ENCODE measurements at places on chromosomes 13 and 19.

- no peak for DNase-seq
These were observed 56.3 kb downstream of the FOXO1 start for GRCh38 chr13:40609972-40610726.

GRCh38 chr19:1028062-1028926, 1.9 kb downstream of the CNN2 start:
- DNase-seq: no peak

DNA sequence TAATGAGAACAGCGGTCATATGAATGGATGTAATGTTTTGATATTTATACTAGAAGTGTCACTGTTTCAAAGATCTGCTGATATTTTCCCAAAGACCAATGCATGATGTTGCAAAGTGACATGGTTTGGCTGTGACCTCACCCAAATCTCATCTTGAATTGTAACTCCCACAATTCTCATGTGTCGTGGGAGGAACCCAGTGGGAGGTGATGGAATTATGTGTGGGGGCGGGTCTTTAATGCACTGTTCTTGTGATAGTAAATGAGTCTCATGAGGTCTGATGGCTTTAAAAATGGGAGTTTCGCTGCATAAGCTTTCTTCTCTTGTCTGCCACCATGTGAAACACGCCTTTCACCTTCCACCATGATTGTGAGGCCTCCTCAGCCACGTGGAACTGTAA, 98.3 kb downstream of the AKAP11 start:
- no peak for DNase-seq

GRCh38 chr13:51155776-51156515, 44.9 kb upstream of the C13orf42 start:
- DNase-seq: no peak

DNA sequence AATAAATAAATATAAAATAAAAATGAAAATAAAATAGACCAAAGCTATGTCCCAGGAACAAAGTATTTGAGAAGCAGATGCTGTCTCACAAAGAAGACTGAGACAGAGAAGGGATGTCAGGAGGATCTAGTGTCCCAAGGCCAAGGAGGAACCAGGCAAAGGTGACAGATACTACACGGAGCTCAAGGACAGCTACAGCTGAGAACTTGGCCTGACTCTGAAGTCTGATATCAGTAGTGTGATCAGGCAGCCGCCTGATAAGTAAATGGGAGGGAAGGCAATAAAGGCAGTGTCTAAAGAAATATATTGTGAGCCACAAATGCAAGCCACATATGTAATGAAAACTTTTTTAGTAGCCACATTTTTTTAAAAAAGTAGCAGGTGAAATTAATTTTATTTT, 20.4 kb upstream of the NANOS3 start:
- no peak for DNase-seq

- DNase-seq: no peak
These were observed 87.0 kb upstream of the HTR2A start for GRCh38 chr13:46983881-46984280.

- DNase-seq: no peak
These were observed 354.6 kb downstream of the DNAJC15 start for GRCh38 chr13:43377973-43378372.

DNA sequence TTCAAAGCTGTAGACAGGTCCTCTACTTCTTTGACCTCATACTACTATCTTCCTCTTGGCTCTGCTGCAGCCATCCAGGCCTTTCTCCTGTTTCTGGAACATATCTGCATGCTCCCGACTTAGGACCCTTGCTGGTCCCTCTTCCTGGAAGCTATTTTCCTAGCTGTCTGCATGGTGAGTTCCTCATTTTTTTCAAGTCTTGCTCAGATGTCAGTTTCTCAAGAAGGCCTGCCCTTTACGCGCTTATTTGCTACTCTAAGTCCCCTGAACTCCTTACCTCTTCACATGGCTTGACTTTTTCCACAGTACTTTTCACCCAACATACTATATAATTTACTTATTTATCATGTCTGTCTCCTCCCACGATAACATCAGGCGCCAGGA, 31.4 kb downstream of the DNAJC3 start:
- DNase-seq: no peak

GRCh38 chr19:6576869-6577475, 14.0 kb downstream of the CD70 start:
- DNase-seq: no peak

DNA sequence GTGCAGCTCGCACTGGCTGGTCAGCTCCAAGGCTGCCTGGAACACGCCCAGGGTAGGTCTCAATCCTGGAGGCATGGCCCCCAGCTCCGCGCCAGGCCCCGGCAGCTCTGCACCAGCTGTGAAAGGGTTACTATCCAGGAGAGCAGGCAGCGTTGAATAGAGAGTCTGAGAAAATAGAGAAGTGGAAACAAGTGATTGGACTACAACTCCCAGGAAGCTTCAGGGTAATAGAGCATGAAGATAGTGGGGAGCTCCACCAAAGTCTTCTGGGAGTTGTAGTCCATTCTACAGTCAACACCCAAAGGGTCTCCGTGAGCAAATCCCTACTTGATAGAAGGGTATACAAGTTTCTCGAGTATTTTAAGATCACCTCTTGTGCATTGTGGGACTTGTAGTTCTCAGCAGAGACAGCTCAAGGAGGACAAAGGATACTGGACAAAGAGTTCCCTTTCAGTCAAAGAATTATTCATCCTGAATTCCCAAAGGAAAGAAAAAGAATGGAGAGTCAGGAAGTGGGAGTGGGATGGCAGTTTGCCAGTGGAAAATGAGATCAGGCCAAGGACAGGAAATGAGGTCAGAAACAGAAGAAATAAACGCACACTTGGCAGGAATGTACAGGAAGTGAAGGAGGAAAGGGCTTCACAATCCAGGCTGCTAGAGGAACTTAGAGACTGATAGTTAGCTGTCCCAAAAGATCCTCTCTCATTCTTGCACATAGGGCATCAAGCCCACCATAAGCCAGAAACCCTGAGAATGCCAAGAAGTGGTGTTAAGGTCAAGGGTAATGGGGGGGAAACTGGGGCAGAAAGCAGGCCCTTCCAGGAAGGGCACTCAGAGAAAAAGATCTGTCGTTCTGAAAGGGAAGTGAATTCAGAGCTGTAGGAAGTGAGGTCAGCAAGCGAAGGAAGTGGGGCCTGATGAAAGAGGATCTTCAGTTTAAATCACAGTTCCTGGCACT, 5.5 kb upstream of the MAMSTR start:
- no peak for DNase-seq

DNA sequence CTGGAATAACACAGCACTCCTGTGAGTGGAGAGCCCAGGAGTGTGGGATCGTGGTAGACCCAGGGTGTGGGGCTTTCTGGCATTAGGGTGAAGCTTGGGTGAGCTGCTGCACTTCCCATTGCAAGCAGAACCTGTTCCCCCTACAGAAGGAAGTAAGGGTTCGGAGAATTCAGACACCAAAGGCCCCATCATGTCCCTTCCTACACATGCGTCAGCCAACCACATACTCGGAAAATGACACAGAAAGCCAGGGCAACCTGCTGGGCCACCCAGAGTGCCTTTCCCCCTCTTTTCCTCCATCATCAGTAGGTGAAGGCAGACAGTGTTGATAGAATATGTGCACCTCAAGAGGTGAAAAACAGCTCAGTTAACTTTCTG, 42.9 kb downstream of the GGACT start:
- no peak for DNase-seq

DNA sequence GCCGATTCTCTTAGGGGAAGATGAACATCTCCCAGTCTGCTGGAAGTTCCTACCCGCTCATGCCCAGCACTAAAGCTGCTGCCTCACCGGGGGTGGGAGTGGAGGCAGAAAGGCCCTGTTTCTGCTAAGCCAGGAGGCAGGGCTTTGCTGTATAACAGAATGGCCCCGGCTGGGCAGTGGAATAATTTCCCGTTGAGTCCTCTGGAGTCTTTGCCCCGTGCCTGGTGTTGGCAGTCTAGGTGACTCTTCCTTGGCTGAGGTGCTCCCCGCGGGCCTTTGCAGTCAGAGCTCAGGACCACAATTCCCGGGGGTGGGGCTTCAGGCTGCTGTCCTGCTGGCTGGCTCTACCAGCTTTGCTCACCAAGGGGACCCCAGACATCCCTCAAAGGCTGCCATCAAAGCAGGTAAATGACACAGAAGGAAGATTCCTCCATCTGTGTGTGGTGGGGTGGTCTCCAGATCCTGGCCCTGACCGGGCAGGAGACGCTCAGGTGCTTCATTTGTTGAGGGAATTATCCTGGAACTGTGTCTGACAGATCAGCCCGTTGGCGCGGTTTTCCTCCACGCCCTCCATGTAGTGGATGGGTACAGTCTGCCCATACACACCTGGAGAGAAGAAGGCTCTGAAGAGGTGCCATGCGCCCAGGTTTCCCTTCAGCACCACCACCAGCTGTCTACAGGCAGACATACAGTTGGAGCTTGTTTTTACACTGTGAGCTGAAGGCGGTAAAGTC, 209.9 kb downstream of the TEX29 start:
- no peak for DNase-seq

GRCh38 chr13:36059321-36059720, 71.9 kb downstream of the DCLK1 start:
- DNase-seq: no peak

- DNase-seq: no peak
These were observed 4.3 kb upstream of the USF2 start for GRCh38 chr19:35264268-35265125.

DNA sequence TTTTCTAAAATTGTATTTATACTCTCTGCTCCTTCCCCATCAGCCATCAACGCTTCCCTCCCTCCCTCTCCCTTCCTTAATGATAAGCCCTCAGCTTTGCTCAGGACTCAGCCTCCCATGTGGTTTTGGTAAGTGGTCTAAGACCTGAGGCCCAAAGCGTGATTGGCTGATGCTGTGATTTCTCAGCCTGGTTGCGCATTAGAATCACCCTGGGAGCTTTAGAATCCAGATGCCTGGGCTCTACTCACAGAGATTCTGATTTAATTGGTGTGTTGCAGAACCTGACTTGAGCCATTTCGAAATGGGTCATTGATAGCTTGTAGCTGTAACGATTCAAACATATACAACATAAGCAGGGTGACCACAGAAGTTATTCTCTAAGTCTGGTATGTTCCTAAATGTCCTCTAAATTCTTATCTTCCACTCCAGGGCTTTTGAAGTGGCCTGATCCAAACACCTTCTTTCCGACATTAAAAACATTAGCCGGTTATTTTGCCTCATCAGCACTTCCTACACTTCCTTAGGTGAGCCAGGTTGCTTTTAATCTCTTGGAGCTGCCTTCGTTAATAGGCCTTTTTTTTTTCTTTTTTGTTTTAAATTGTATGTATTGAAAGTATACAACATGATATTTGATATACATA, 60.6 kb downstream of the LRCH1 start:
- DNase-seq: no peak

DNA sequence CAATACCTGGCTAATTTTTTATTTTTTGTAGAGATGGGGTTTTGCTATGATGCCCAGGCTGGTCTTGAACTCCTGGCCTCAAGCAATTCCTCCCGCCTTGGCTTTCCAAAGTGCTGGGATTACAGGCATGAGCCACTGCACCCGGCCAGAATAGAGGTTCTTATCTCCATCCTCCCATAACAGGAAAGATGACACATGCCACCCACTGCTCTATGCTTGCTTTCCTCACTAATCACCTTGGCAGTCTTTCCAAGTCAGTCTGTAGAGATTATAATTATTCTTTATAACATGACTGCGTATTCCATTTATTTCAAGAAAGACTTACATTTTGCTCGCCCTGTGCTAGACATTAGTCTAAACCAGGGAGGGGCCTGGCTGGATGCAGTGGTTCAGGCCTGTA, 6.7 kb downstream of the VAV1 start:
- DNase-seq: no peak

DNA sequence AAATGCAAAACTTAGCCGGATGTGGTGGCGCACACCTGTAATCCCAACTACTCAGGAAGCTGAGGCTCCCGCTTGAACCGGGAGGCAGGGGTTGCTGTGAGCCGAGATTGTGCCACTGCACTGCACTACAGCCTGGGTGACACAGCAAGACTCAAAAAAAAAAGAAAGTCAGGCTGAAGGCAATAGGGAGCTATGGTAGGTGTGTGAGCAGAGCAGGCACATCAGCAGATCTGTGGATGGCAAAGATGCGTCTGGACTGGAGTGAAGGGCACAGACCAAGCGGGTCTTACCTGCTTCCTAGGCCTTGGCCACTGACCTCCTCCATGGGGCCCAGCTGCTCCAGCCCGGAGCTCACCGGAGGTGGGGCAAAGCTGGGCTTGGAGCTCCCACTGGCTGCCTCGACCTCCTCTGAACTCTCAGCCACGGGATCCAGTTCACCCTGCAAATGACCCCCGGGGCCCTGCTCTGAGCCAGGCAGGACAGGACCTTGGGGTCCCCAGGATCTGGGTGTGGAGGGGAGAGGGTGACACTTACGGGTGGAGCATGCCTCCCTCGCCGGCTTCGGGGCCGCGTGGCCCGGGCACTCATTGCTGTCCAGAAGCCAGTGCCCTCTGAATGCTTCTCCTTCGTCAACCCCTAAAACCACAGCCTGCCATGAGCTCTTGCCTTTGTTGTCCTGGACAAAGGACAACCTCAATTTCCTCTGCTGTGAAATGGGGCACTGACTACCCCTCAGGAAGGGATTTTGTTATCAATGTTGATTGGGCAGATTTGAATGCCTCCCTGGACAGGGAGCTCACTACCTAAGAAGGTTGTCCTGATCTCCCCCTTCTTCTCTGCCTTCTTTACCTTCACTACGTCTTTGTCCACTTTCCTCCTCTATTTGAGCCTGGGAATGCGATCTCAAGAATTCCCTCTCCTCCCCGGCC, 569 bp downstream of the USHBP1 start:
- DNase-seq: no peak

GRCh38 chr19:35585848-35586247, at the start of gene PMIS2:
Gene PMIS2 (plus strand): TSS chr19:35586173. CDS start chr19:35586260, 87 bp downstream.
- DNase-seq: no peak
